ENCODE measurements at places on chromosomes 12 and 14.

GRCh38 chr12:95972832-95973456 lies 23.2 kb downstream of the HAL start:
- DNase-seq: no peak

GRCh38 chr12:49936925-49937324 lies 13.6 kb upstream of the AQP2 start:
- no peak for DNase-seq

GRCh38 chr14:93536945-93537344 lies 106.2 kb downstream of the UNC79 start:
- DNase-seq: peak; percentile 8

DNA sequence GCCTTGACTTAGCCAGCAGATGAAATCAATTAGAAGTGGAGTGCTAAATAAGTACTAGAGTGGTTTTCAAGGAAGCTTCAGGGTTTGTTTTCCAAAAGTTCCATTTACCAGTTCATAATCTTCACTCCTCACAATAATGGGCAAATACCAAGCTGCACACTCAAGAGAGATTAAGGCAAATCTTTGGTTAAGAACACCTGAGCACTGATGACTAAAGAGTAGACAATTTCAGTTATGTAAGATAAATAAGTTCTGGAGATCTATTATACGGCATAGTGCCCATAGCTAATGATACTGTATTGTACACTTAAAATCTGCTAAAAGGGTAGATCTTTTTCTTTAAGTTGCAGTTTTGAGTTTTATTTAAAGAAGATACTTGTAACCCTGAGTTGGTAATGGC lies 125.0 kb downstream of the ARMH4 start:
- no peak for DNase-seq

- DNase-seq: no peak
Observed at GRCh38 chr14:94961386-94962165, 191.7 kb upstream of the GSC start.

DNA sequence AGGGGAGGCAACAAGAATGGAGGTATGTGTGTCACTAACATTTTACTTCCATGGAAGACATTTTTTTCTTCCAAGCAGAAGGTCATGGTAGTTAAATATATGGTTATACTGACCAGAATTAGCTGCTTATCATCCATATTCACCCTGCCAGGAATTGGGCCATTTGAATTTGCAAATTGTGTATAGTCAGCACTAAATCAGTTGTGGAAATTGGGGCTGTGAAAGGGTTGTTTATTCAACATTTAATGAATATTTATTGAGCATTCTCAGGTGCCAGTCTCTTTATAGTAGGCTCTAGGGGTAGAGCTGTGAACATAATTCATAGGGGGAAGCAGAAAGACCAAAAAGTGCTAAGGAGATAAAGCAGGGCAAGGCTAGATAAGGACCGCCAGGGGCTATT lies 38.0 kb downstream of the METAP2 start:
- DNase-seq: no peak

GRCh38 chr14:103241531-103241930 lies 92.5 kb upstream of the EIF5 start:
- DNase-seq: no peak
